ENCODE measurements at places on chromosomes 12 and 14.

DNA sequence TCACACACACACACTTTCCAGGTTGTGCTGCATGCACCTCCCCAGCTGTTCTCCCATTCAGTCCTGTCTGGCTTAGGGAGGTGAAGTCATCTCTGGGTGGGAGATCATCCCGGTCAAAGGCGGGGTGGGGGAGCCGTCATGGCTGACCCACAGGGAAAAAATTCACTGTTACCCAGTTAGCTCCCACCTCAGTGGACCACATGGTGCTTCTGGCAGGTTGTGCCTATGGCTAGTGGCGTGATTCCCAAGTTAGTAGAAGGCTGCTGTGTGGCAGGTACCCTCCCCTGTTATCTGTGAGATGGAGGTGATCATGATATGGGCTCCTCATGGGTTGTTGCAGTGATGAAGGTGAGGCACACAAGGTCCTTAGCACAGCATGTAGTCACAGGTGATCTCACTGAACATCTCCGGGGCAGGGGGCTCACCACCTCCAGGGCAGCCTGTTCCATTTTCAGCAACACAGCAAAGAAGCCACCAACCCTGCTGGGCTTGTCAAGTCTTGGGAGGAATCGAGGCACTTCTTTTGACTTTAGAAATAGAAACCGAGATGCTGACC, 154.9 kb upstream of the CCND2 start:
- no peak for DNase-seq

GRCh38 chr14:29788093-29788492, 139.6 kb downstream of the PRKD1 start:
- DNase-seq: no peak

- DNase-seq: no peak
These were observed 14.3 kb downstream of the PTCSC3 start for GRCh38 chr14:36162267-36162666.

- no peak for DNase-seq
These were observed 43.4 kb downstream of the KCNJ8 start for GRCh38 chr12:21731144-21731543.

DNA sequence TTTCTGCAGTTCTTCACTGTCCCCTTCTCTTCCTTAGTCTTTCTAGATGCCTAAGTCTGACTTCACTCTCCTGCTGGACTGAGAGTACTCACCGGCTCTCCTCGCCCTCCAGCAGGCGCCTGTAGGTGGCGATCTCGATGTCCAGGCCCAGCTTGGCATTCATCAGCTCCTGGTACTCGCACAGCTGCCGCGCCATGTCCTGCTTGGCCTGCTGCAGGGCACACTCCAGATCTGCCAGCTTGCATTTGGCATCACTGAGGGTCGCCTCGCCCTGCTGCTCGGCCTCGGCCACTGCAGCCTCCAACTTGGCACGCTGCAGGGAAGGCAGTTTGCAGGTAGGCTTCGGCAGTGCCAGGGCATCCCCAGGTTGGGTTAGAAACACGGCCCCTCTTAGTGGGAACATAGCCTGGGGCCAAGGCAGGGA, 5.2 kb downstream of the KRT84 start:
- no peak for DNase-seq

- DNase-seq: peak; percentile 9
These were observed 17.0 kb downstream of the OR8S1 start for GRCh38 chr12:48542300-48542928.

DNA sequence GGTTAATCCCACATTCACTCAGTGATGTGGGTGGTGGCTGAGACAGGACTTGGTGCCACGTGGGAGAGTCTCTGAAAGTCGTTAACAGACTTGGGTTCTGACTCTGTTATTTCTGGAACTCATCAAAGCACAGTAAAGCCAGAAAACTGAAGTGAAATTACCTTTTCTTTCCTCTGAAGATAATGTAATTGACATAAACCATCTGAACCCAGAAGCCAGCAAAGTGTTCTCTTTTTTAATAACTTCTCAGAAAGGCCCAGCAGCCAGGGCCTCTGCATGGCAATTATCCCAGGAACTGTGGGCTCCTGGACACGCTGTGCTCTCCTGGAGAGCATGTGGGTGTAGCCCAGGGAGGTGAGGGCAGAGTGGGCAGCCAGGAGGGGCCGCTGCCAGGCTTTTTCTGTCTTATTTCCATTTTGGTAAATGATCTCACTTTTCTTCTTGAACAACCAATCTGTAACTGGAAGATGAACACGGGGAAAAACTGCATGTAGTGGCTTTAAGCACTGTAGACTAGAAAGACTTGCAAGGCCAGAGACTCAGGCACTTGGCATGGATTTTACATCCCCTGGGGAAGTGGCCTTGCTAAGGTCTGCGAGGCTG, 444.1 kb upstream of the TMEM132C start:
- DNase-seq: no peak

Measured in stimulated activated CD4-positive, alpha-beta T cell treated with anti-CD3 and anti-CD28 coated beads, Interleukin-2, amount 100 ng/mL, for 4 hours (primary cell).